NCI-H1105 (cell line): ENCODE measurements at places on chromosomes 5 and 9.

- no peak for DNase-seq
Measured at GRCh38 chr5:96385538-96385937, 47.5 kb downstream of the PCSK1 start.

- no peak for DNase-seq
Measured at GRCh38 chr9:98556511-98556910, 152.2 kb downstream of the GABBR2 start.

DNA sequence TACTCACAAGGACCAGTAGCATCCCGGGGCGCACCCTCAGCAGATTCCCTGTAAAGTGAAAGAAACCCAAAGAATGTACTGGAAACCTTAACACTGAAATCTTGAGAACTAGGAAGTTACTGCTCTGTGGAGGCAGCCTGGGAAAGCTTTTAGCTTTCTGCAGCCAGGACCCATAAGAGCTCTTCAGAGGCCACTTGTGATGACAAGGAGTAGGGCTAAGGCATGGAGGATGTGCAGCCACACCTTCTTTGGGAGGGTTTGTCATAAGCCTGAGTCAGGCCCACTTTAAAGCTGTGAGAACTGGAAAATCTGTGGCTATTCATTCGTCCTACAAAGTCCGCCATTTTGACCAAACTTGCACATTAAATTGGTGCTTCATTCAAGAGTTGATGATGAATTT lies 291.1 kb upstream of the TLE4 start:
- no peak for DNase-seq

DNA sequence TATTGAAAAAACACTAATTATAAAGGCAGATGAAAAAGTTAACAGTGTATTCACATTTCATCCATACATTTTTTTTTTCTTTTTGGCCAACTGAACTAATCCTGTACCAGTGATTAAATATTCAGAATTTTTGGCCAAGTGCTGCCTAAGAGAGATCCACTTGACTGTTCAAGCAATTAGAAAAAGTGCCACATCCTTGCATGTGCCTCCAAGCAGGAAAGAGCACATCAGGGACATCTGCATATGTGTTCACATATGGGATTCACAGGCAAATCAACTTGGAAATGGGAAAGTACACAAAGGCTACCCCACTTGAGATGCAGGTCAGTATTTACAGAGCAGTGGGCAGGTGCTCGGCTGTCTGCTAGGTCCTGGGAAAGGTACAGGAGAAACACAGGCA lies 163.3 kb upstream of the LHFPL2 start:
- no peak for DNase-seq

DNA sequence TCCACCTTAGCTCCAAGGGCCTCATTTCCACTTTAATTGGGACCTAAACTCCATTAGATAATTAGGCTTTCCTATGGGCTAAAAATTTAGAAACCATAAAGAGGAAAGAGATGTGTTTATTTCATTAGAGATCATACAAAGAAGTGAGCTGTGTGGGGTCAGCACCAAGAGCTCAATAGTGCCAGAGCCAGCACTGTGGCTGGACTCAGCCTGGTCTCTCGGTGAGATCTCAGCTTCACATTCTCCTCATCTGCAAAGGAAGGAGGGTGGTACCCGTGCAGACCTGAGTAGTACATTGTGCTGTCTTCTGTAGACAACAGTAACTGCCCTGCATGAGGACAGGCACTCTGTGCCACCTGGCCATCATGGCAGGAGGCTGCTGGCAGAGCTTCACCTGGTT lies 136.1 kb upstream of the EPB41L4A start:
- DNase-seq, result no peak

GRCh38 chr5:159539678-159540077 lies 209.4 kb upstream of the IL12B start:
- no peak for DNase-seq

- DNase-seq, result no peak
Measured at GRCh38 chr5:10894445-10895054, 133.5 kb upstream of the DAP start.

DNA sequence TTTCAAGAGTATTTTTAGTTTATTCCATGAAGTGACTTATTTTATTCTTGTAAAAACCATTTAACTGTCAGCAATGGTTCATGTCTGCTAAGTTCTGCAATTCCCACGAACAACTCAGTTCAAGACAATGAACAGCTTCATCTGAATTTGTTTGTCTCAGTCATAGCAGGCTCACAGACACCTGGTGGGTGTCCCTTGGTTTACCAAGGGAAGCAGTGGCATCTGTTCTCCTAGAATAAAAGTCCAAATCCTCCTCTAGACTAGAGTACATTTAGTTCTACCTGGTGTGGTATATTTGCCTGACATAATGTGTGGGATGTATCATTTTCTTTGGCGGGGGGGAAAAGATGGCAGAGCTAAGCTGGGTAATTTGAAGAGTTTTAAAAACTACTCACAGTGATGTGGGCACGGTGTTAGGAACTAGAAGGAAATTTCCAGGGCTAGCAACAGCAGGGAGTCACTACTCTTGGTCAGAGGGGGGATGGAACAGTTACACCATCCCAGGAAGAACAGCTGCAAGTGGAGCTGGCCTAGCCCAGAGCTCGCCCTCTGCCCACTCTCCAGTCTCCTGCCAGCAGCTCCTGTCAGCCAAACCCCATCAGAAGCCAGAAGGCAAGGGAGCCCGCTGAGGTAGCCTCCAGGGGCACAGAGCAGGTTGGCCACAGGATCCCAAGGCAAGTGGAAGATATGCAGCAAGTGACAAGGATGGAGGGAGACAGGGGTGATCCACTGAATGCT lies 100.3 kb downstream of the PJA2 start:
- DNase-seq, result no peak

DNA sequence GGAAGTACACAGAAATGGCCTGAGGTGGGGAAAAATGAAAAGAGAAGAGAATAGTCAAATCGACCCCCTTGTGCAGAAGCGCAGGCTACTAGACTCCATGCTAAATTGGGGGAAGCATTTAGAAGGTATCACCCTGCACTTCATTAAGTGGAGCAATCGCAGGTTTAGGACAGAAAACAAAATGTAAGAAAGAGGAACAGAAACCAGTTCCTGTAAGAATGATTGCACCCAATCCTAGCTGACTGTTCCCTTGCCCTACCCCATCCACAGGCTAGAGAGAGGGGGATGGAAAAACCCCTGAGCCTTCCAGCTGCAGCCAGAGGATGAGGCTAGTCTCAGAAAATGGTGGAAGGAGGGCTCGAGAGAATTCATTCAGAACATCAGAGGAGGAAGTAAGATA lies 23.9 kb upstream of the PPP1R2B start:
- DNase-seq, result no peak

GRCh38 chr5:3342271-3343100 lies 253.1 kb upstream of the IRX1 start:
- DNase-seq, result no peak

GRCh38 chr9:68678430-68678829 lies 26.6 kb upstream of the PIP5K1B start:
- DNase-seq, result no peak

- no peak for DNase-seq
Measured at GRCh38 chr5:123012321-123012720, 24.2 kb downstream of the PPIC start.

DNA sequence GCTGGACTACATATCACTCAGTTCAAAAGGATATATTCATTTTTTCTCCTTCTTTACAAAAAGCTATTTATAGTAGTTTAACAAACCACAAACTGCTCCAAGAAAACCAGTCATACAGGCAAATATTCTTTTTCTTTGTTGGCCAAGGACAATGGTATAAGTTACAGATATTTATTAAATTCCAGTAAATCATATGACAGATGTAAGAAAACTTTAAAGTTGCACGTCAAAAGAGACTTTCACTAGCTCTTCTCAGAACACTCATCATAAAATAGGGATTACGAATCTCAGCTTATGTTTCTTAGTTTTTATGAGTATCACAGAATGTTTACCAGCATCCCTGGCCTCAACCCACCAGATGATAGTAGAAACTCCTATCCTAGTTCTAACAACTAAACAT lies 67.2 kb downstream of the ANKRD31 start:
- DNase-seq, result no peak

DNA sequence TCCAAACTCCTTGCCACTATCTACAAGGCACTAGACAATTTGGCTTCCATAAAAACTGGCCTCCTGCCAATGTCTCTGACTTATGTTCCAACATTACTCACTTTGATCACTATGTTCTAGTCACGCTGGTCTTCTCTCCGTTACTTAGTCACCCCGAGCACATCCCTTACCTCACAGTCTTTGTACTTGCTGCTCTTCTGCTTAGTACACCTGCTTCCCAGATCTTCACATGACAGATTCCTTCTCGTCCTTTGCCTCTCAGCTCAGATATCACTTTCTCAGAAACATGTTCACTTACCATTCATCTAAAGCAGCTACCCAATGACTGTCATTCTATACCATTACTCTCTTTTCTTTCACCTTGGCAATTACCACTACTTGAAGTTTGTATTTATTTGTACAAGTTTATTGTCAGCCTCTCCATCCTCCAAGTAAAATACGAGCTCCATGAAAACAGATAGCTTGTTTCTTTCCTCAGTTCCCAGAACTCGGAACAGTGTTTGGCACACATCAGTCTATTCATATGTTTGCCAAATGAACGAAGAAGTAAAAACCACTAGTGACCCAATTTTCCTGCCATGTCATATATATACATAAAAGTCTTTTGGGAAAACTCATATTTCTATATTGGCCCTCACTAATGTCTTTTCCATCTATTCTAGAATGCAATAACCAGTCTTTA lies 5.9 kb upstream of the SLC22A5 start:
- no peak for DNase-seq

- no peak for DNase-seq
Measured at GRCh38 chr5:121962347-121962670, 534 bp downstream of the SRFBP1 start.

DNA sequence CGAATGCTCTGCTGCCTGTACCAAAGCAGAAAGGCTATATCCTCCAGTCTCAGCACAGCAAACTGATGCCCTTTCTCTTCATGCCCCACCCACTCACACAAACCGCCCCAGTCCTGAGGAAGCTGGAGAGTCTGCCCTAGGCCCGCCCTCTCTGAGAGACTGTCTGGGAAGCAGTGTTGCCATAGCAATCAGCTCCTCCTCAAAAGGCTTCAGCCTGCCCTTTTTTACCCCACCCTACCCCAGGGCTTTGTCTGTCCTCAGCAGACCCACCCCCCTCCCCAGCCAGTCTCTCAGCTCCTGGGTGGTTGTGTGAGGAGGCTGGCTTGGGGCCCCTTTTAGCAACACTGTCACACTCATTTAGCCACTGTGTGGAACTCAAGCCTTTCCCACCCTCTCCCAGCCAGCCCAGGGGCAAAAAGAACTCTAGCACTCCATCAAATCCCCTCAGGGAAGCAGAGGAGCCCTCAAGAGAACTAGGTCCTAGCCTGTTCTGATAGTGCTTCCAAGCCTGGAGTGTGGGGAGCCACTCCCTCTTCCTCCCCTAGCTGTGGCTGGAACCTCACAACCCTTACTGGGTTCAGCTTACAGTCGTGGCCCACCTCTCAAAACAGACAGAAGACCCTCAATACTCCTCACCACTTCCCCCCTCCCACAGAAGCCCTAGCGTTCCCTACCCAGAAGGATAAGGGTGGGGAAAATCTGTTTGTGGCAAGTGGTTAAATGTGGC lies 1.4 kb downstream of the ATOSB start:
- no peak for DNase-seq

DNA sequence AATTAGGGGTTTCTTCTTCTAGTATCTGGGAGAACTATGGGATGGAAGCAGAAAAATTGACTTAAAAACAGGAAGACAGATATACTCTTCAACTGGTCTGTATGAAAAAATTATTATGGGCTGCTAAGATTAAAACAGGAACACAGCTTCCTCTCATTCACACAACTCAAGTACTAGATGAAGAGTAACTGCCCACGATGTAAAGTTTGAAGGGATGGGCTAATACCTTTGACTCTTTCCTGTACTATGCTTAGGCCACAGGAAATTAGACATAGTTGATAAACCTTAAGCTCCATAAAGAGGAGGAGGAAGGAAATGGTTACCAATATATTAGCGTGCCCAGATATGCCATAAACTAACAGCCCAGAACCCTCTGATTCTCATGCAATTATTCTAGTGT lies 88.6 kb downstream of the ANKRD31 start:
- no peak for DNase-seq

- no peak for DNase-seq
Measured at GRCh38 chr5:14445013-14445412, 136.6 kb upstream of the OTULINL start.

- no peak for DNase-seq
Measured at GRCh38 chr9:36100532-36100931, 36.0 kb upstream of the GLIPR2 start.

GRCh38 chr5:633501-633955 lies 21.4 kb downstream of the CEP72 start:
- no peak for DNase-seq

GRCh38 chr9:114207034-114207810 lies 51.9 kb downstream of the COL27A1 start:
- DNase-seq, result no peak

DNA sequence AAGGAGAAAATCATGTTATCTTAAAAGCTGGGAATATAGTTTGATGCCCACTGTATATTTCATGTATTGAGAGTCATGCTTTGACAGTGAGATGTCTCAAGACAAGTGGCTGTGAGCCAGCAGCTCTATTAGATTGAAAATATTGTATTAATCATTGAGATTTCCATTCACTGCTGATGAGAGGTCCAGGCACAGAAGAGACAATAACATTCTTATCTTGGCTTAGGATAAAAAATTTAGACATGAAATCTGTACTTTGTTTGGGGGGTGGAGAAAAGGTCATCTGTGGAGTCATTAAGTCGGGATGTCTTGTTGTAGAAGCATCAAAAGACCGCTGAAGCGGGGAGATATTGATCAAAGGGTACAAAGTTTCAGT lies 97.9 kb upstream of the EQTN start:
- no peak for DNase-seq

DNA sequence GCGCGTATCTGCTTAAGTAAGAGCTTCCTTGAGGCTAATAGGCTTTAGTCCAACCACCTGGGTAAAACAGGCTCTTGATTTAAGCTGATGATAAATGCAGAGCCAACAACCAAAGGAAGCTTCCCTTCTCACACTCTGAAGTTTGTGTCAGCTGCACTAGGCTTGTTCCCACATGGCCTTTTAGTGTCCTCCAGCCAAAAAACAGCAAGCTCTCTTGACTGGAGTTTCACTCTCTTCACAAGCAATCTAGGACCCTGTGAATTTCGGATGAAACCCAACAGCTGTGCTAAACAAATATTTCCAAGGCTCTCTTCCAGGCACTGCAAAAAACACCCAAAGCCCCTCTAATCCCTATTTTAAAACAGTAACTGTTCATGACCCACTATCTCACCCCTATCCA lies 63.9 kb downstream of the SAXO1 start:
- DNase-seq, result no peak

DNA sequence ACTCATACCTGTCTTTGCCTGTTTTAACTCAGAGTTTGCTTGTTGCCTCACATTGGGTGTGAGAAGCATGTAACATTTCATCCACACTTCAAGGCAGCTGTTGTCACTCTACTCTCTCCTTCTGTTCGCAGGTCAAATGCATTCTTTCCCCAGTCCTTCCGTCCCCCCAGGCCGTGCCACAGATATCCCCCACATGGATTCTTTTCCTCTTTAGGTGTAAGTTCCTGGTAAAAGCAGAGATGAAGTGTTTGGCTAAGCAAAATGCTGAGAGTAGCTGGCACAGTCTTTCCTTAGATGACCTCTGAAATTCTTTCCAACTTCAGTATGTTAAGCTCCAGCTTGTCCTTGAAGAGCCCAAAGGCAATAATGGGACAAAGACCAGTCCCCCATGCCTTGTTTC lies 328.2 kb downstream of the SLIT3 start:
- DNase-seq, result no peak

- no peak for DNase-seq
Measured at GRCh38 chr5:92979716-92980115, 601.3 kb downstream of the NR2F1-AS1 start.
